ENCODE measurements at places on chromosomes 2 and 18.

GRCh38 chr2:132725748-132726147 is 55.7 kb upstream of the LYPD1 start:
- DNase-seq = no peak
- H3K27ac ChIP-seq = no peak overlapping the region

GRCh38 chr18:76421685-76422078 is 73.4 kb downstream of the ZNF516 start:
- no peak for DNase-seq
- H3K27ac ChIP-seq = no peak overlapping the region
- H3K36me3 ChIP-seq = no peaks in the 10 kb centered on the region
- peaks cover 14% of the 10 kb centered on the region for H3K27me3 ChIP-seq

DNA sequence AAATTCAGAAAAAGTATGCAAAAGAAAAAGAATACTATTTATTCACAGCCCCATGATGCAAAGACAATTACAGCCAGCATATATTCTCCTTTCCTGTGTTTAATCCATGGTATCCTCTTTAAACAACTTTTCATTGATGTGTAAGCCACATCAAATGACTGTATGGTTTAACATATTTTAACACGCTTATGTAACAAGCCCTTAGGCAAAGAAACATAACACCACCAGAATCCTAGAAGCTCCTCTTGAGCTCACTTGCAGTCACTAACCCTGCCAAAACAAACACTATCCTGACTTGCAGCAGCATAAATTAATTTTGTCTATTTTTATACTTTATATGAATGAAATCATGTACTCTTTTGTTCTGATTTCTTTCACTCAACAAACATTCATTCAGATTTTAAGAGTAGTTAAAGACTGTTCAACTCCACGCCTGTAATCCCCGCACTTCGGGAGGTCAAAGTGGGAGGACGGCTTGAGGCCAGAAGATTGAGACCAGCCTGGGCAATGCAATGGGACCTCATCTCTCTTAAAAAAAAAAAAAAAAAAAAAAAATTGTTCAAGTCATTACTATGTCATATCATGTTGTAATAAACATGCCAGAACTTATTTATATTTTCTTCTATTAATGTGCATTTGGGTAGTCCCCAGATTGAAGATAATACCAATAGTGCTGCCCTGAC is 226.3 kb downstream of the NBAS start:
- H3K36me3 ChIP-seq = peaks cover 11% of the 10 kb centered on the region
- no peaks in the 10 kb centered on the region for H3K27me3 ChIP-seq
- no peak overlapping the region for H3K4me3 ChIP-seq
- DNase-seq = no peak
- H3K4me1 ChIP-seq = peaks cover 4% of the 10 kb centered on the region

DNA sequence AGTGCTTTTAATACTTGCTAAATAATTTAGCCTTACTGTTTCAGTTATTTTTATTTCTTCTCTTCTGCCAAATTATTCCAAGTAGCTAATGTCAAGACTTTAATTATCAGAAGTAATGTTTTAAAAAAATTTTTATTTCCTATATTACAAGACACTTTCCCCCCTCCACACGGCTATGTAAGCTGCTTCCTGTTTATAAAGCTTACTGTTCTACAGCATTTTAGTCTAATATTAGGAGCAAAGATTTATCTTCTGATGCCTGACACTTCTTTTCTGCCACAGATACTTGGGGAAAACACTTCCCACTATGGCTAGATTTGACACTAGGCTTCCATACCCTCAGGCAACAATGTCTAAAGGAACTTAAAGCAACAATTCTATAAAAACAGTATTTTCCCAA is 62.3 kb downstream of the ROCK1 start:
- DNase-seq = no peak
- H3K27me3 ChIP-seq = no peaks in the 10 kb centered on the region
- peaks cover 11% of the 10 kb centered on the region for H3K4me1 ChIP-seq
- H3K36me3 ChIP-seq = peaks cover 24% of the 10 kb centered on the region

DNA sequence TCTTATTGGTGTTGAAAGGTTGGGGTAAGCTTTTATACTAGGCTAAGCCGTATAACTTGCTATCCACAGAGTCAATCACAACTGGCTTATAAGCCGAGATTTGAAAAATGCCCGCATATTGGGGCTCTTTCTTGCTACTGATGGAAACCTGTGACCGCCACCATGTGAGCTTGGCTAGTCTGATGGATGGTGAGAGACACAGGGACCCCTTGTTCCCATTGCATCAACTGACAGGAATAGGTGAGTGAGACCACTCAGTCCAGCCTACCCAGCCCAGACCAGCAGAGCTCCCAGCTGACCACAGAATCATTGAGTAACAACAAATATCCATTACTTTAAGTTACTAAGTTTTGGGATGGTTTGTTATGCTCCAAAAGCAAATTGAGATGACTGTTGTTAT is 676.4 kb upstream of the HS6ST1 start:
- no peaks in the 10 kb centered on the region for H3K36me3 ChIP-seq
- no peak overlapping the region for H3K4me3 ChIP-seq
- no peak for DNase-seq
- H3K27ac ChIP-seq = no peak overlapping the region

- peak overlapping the region; percentile 72 for H3K27ac ChIP-seq
- H3K4me1 ChIP-seq = peaks cover 76% of the 10 kb centered on the region
- H3K36me3 ChIP-seq = peaks cover 58% of the 10 kb centered on the region
- peak overlapping the region; percentile 73 for H3K4me3 ChIP-seq
These were observed 3.8 kb downstream of the LBH start for GRCh38 chr2:30235008-30235655.

- no peak overlapping the region for H3K4me3 ChIP-seq
- peaks cover 1% of the 10 kb centered on the region for H3K36me3 ChIP-seq
- DNase-seq = no peak
- H3K27me3 ChIP-seq = peaks cover 9% of the 10 kb centered on the region
These were observed 90.3 kb downstream of the RTP5 start for GRCh38 chr2:241959751-241960269.

DNA sequence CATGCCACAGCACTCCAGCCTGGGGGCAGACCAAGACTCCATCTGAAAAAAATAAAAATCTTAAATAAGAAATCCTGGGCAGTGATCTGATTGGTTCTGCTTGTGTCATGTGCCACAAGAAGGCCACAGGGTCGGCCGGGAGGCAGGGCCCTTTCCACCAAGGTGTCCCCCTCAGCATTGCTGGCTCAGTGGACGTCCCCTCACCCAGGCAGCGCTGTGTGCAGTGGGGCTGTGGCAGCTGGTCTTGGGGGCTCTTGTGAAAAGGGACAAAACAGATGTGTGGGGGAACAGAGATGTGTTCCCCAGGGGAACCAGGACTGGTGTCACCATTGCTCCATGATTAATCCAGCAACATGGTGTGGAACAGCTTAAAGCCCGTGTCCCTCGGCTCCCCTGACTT is 60.5 kb downstream of the HS6ST1 start:
- no peak overlapping the region for H3K27ac ChIP-seq
- DNase-seq = no peak
- H3K27me3 ChIP-seq = peaks cover 33% of the 10 kb centered on the region
- no peak overlapping the region for H3K4me3 ChIP-seq
- H3K36me3 ChIP-seq = no peaks in the 10 kb centered on the region

DNA sequence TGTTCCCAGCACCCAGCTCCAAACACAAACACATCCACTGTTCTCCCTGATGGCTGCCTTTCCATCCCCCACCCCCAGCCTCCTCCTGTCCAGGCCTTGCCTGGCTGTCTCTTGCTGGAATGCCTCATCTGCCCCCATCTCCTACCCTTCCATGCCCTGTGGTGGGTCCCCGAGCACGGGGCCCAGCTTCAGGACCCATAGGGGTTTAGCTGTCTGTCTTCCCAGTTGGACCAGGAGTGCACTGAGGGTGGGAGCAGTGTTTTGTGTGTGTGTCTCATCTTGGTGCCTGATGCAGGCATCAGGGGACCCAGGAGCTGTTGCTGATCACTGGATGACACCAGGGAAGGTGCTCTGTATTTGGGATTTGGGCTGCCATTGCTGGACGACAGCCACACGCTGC is 34.5 kb downstream of the GLI2 start:
- H3K27me3 ChIP-seq = no peaks in the 10 kb centered on the region
- no peak overlapping the region for H3K4me3 ChIP-seq
- DNase-seq = no peak
- no peaks in the 10 kb centered on the region for H3K4me1 ChIP-seq
- no peak overlapping the region for H3K27ac ChIP-seq

DNA sequence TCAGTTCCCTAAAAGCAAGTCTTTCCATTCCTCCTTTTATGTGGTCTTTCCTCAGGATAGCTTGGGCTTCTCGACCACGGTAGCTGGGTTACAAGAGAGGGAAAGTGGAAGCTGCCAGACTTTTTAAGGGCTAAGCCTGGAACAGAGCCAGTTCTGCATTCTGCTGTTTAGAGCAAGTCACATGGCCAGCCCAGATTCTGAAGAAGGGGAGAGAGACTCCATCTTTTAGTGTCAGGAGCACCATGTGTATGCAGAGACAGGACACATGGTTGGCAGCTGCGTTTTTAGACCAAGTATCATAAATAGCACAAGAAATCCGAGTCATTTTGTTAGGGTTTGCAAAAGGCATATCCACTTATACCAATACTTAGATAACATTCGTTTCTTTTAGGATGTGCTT is 4.7 kb downstream of the HMSD start:
- H3K4me3 ChIP-seq = no peak overlapping the region
- no peak overlapping the region for H3K27ac ChIP-seq
- peaks cover 21% of the 10 kb centered on the region for H3K4me1 ChIP-seq
- peaks cover 3% of the 10 kb centered on the region for H3K36me3 ChIP-seq
- H3K27me3 ChIP-seq = peaks cover 27% of the 10 kb centered on the region

GRCh38 chr2:98730707-98731040 is 258 bp downstream of the MGAT4A start:
- peak overlapping the region; percentile 86 for H3K27ac ChIP-seq
- peak overlapping the region; percentile 90 for H3K4me3 ChIP-seq
- H3K27me3 ChIP-seq = no peaks in the 10 kb centered on the region
- peaks cover 17% of the 10 kb centered on the region for H3K36me3 ChIP-seq
- H3K4me1 ChIP-seq = peaks cover 63% of the 10 kb centered on the region

DNA sequence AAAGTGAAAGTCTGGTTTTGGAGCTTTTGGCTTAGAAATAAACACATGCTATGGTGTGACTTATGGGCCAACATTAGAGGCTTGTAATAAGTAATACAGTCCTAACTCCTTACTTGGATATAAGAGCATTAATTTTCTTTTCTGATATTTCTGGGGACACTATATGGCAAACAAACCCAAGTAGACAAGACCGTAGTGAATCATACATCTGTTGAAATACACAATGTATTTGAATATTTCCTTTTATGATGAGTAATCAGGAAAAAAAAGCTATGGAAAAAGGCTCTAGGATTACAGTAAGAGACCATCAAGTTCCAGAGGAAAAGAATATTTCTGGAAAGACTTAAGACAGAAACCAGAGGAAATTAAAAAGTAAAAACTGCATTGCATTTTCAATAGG is 146.0 kb upstream of the CYP26B1 start:
- no peaks in the 10 kb centered on the region for H3K4me1 ChIP-seq
- DNase-seq = no peak
- H3K4me3 ChIP-seq = no peak overlapping the region
- no peak overlapping the region for H3K27ac ChIP-seq
- peaks cover 4% of the 10 kb centered on the region for H3K27me3 ChIP-seq

GRCh38 chr18:6366776-6367175 is 47.9 kb downstream of the L3MBTL4 start:
- H3K36me3 ChIP-seq = no peaks in the 10 kb centered on the region
- no peaks in the 10 kb centered on the region for H3K27me3 ChIP-seq
- H3K27ac ChIP-seq = no peak overlapping the region
- no peaks in the 10 kb centered on the region for H3K4me1 ChIP-seq

- H3K36me3 ChIP-seq = no peaks in the 10 kb centered on the region
- H3K4me3 ChIP-seq = no peak overlapping the region
- no peak overlapping the region for H3K27ac ChIP-seq
- no peak for DNase-seq
- H3K27me3 ChIP-seq = no peaks in the 10 kb centered on the region
These were observed 17.8 kb downstream of the RFTN2 start for GRCh38 chr2:197657562-197657961.

- H3K4me3 ChIP-seq = no peak overlapping the region
- H3K27me3 ChIP-seq = peaks cover 48% of the 10 kb centered on the region
- peak; percentile 33 for DNase-seq
- H3K36me3 ChIP-seq = no peaks in the 10 kb centered on the region
These were observed 6.2 kb upstream of the SDC1 start for GRCh38 chr2:20231159-20231558.

DNA sequence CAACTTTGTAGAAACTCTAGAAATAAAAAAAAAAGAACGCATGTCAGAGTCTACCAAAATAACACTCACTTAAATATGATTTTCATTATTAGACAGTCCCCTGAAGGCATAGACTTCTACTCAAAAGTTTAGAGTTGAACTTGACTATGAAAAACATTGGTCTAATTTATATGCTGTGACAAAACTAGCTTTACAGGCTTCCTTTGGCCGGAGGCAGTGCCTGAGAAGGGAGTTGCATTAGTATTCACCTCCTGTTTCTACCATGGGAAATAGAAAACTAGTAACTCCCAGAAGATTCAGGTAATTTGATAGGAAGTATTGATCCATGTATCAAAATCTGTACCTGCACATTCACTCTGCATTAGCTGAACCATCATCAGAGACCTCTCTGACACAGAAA is 163.4 kb upstream of the NOSTRIN start:
- H3K4me1 ChIP-seq = no peaks in the 10 kb centered on the region
- H3K4me3 ChIP-seq = no peak overlapping the region
- no peaks in the 10 kb centered on the region for H3K27me3 ChIP-seq
- DNase-seq = no peak
- no peak overlapping the region for H3K27ac ChIP-seq

DNA sequence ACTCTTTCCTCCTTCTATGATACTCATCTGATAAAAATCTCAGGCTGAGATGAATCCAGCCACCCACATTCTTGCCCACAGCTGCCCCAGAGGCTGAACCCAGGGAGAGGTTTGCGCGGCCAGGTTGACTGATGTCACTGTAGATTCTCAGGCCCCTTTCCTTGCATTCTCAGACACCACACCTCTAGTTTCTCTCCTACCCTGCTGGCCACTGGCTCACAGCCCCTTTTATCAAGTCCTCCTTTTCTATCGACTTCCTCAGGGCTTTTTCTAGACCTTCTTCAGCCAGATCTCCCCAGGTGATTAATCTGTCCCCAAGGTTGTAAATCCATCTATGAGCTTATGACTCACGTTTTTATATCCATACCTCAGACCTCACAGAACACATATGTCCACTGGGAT is 99.8 kb downstream of the TACR1 start:
- no peak overlapping the region for H3K4me3 ChIP-seq
- DNase-seq = no peak
- peaks cover under 1% of the 10 kb centered on the region for H3K27me3 ChIP-seq
- H3K36me3 ChIP-seq = no peaks in the 10 kb centered on the region

Data from activated CD8-positive, alpha-beta memory T cell treated with anti-CD3 and anti-CD28 coated beads, Interleukin-2, amount 10 ng/mL, durations not matched to agents 7 days and 5 days (primary cell).